Activated naive CD4-positive, alpha-beta T cell treated with anti-CD3 and anti-CD28 coated beads, Interleukin-2, amount 50 U/mL, for 16 hours (primary cell): ENCODE measurements at places on chromosomes 12 and 14.

GRCh38 chr12:19008102-19008501, 121.4 kb upstream of the PLEKHA5 start:
- no peak for DNase-seq

DNA sequence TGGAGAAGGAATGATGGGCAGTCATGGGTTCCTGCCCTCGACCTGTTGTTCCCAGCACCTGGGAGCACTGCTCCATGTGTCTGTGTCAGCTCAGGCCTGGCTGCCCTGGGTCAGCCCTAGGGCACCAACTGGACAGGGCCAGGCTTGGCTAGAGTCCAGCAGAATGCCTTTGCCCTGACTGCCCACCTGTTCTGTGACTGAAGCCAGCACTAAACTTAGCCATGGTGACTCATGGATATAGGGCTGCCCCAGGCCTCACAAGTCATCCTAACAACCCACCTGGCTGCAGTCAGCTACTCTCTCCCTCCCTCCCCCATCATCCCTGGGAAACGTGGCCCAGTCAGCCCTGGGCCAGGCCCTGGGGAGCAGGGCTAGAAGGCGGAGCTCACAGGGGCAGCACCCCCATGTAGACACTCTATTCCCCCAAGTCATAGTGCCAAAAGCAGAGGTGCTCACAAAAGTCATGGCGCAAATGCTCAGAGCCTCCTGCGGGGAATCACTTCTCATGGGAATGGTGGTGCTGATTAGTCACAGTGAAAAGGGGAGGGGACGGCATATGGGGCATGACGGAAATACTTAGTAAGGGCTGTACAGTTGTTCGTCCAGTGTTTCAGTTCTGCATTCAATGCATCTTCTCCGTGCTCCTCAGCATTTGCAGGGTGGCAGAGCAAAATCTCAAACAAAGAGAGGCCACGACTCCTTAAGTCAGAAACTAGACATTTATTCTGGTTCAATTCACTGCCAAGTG, 52.0 kb upstream of the NTF3 start:
- no peak for DNase-seq

DNA sequence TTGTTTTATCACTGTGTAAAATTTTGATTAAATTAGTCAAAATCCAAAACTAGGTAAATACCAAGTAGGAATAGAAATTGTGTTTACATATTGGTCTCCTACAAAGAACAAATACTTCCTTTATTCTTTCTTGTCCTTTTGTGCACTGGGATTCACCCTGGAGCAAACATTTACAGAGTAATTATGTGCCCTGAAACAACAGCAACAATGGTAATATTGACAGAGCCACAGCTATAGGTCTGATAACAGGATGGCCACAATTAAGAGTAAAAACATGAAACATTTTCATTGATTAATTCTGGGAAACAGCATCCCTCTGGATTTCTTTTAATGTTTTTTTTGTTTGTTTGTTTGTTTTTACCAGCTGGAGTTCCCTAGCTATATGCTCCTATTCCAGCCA, 61.2 kb downstream of the SLC38A6 start:
- no peak for DNase-seq

GRCh38 chr14:94631050-94631449, 18.9 kb downstream of the SERPINA3 start:
- no peak for DNase-seq

- DNase-seq, result no peak
Observed at GRCh38 chr12:53230108-53230845, 1.7 kb downstream of the RARG start.

- no peak for DNase-seq
Observed at GRCh38 chr12:19573866-19574265, 134.6 kb downstream of the AEBP2 start.

- no peak for DNase-seq
Observed at GRCh38 chr12:6536894-6537579, 2.7 kb downstream of the GAPDH start.

DNA sequence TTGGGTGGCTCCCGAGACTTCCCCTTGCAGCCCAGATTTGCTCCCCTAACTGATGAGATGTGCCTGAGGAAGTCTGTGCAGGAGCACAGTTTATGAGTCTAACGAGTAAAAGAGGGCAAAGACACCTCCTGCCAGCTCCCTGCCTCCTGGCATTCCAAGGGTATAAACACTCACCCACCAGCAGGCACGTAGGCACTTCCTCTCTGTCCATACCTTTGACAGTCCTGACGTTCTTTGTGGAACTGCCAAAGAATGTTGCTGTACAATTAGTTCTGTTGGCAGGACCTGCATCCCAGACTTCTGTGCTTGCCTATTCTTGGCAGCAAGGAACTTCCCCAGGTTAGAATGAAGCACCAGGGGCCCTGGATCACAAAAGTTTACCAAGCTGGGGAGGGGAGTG, 889.3 kb downstream of the BCL11B start:
- DNase-seq, result no peak

- DNase-seq, result peak; percentile 17
Observed at GRCh38 chr14:71554959-71555612, 377.1 kb upstream of the RGS6 start.
